ENCODE measurements at places on chromosomes 1 and 21. TPM values are rescaled to one million over a fixed set of nuclear protein-coding genes. Genes with fewer than 3 reads are reported as not detected.

Gene MANEAL
- 13.1 TPM for total RNA-seq

Gene ERO1B
- not detected for total RNA-seq

Gene SPRR2F
- not detected for total RNA-seq

Gene MX1
- 6.4 TPM for total RNA-seq

Gene PER3
- total RNA-seq = 32.9 TPM

Gene RUNX1
- total RNA-seq = 61.6 TPM

Gene PRRX1
- total RNA-seq = not detected

Gene PFKFB2
- total RNA-seq = 16.3 TPM

Gene PRR9
- not detected for total RNA-seq

Gene S100A2
- 147 TPM for total RNA-seq

Gene KRTAP13-2
- total RNA-seq = not detected

Gene NR5A2
- 1.8 TPM for total RNA-seq

Gene FMO2
- total RNA-seq = not detected

Gene FCGR2B
- total RNA-seq = not detected

Gene TMPRSS15
- total RNA-seq = not detected

Gene EPHX1
- 288 TPM for total RNA-seq
